ENCODE measurements at places on chromosomes 16 and 17. TPM values are rescaled to one million over a fixed set of nuclear protein-coding genes. Genes with fewer than 3 reads are reported as not detected.

AXIN2 gene
- 3.1 TPM for total RNA-seq

GRCh38 chr16:10744370-10745030 is 858 bp downstream of the NUBP1 start:
- no peak for DNase-seq

- no peak for DNase-seq
Observed at GRCh38 chr16:66918803-66919568, at the start of gene CDH16. Gene CDH16 (minus strand): TSS chr16:66918885. CDS start chr16:66918065, 820 bp downstream.

- no peak for DNase-seq
Observed at GRCh38 chr17:55546481-55546880, 35.2 kb upstream of the SMIM36 start.

DNA sequence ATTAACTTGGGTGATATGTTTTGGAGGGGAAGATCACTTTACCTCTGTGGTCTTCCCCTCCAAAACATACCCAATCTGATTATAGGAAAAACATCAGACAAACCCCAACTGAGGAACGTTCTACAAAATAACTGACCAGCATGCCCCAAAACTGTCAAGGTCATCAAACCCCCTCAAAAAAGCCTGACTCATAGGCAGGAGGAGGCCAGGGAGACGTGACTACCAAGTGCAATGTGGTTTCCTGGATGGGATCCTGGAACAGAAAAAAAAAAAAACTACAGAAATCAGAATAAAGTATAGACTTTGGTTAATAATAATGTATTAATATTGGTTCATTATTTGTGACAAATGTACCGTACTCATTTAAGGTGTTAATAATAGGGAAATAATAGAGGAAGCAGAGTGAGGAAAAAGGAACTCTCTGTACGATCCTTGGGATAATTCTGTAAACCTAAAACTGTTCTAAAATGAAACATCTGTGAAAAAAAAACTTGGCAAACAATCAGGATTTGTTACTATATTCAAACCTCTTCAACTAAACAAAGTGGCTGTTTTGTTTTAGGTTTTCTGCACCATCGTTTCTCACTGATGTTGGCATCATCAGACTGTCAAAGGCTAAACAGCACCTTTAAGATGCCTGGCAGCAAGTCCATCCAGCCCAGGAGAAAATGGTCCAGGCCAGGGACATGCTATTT is 266.7 kb upstream of the SDK2 start:
- no peak for DNase-seq
